ELF-1 (cell line): ENCODE measurements at places on chromosomes 3 and 15.
A peak's percentile ranks its signal among the peaks of the same experiment; 100 is the strongest.

GRCh38 chr15:75696854-75697259, 15.8 kb downstream of the CSPG4 start:
- DNase-seq = no peak

- DNase-seq = no peak
Measured at GRCh38 chr3:20078194-20078714, 38.0 kb downstream of the KAT2B start.

- DNase-seq = peak; percentile 81
Measured at GRCh38 chr3:45464336-45465170, 76.2 kb downstream of the LARS2 start.

GRCh38 chr3:143427631-143428030, 308.1 kb downstream of the CHST2 start:
- DNase-seq = no peak

- DNase-seq = no peak
Measured at GRCh38 chr15:101179341-101180153, 72.3 kb downstream of the CHSY1 start.

DNA sequence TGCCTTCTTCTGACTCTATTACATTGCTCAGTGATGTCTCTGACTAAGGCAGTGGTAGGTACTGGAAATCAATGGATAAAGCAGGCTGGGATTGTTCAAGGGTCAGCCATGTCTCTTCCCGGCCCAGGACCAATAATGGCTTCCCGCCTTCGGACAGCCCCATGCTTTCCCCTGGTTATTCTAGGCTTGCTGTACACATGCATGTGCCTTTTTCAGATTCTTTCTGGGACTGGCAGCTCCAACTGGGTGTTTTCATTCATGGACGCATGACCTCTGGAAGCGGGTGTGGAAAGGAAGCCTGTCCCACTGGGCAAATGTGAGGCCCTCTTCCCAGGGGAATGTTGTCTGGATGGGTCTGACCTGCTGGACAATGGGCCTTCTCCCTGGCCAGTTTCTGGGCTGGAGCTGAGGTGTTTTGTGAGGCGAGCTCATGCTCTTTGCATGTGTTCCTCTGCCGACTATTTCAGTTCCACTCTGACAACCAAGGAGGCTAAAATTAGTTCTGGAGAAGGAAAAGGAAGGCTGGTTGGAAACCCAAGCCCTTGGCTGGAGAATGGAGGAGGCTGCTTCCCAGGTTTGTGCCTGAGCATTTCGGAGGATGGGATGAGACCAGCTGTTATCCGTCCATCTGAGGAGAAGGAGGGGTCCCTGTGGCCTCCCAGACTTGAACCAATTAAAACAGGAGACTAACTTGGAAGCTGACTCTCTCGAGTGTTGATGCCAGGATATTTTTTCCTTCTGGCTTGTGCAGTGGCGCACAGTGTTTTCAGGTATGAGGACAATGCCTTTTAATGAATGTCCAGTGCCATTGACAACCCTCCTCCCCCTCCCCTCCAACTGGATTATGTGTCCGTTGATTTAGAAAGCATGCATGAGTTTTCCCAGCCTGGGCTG, 6.9 kb downstream of the ACVR2B start:
- DNase-seq = no peak

GRCh38 chr3:110909839-110910238, 161.8 kb upstream of the NECTIN3 start:
- no peak for DNase-seq

DNA sequence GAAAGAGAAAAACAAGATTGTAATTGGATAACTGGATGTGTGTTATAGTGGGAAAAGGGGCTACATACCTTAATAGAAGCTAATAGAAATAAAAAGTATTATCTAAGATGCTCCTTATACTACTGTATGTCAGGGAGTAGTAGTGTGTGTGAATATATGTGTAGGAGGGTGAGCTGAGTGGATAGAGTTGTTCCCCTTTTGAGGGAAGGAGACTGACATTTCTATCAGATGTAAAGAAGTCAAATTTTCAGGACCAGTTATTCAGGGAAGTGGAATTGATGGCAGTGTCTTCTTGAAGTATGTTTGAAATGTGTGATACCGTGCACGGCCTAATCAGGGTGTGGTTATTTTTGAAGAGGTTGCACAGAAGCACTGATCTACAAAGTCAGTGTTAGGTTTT, 49.1 kb downstream of the PCOLCE2 start:
- DNase-seq = no peak

DNA sequence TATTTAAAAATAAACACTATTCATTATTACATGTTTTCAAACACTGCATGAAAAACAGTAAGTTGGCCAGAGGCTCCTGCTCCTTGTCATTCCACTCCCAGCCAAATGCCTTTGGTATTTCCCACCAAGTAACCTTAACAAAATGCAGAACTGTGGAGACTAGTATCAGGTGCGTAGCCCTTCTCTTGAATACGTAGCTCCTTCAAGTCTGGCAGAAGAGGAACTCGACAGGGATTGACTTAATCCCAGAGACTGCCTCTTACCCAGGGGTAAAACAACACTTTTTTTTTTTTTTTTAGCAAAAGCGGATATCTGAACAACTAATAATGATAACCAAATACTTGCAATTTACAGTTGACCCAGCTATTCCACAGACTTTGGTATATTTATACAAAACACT, 738 bp downstream of the COMMD2 start:
- no peak for DNase-seq

- DNase-seq = no peak
Measured at GRCh38 chr3:136772709-136773108, 20.5 kb upstream of the STAG1 start.

GRCh38 chr3:127455541-127456450, 134.7 kb downstream of the TPRA1 start:
- peak; percentile 97 for DNase-seq

GRCh38 chr15:89413877-89414276, 79.3 kb upstream of the POLG start:
- DNase-seq = no peak

DNA sequence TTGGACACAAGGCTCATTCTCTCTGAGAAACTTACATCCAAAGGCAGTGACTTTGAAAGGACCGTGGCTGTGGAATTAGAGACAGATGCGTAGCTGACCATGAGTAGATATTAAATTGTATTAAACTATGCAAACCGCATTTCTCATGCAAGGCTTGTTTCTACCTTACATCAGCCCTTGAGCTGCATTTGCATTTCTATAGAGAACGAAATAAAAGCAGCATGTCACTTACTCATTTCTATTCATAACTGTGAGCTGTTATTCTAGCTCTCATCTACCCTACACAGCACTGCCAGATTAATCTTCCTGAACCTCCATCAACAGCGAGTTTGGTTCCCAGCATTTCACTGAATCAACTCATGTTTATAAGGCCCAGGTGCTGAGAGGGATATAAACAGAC, 72.3 kb downstream of the THSD4 start:
- DNase-seq = no peak

- DNase-seq = no peak
Measured at GRCh38 chr15:56295433-56295832, 51.8 kb upstream of the RFX7 start.

- DNase-seq = no peak
Measured at GRCh38 chr3:40128166-40128565, 181.3 kb upstream of the EIF1B start.

- peak; percentile 6 for DNase-seq
Measured at GRCh38 chr15:83243634-83244033, 36.0 kb upstream of the HDGFL3 start.

- no peak for DNase-seq
Measured at GRCh38 chr15:63827113-63827512, 6.6 kb downstream of the HERC1 start.
